ENCODE measurements at places on chromosomes 5 and 9. TPM values are rescaled to one million over a fixed set of nuclear protein-coding genes. Genes with fewer than 3 reads are reported as not detected.

GRCh38 chr9:128921881-128922763, 1.3 kb downstream of the PHYHD1 start:
- H3K4me1 ChIP-seq, result no peaks in the 10 kb centered on the region
- peak; percentile 74 for DNase-seq
- H3K27ac ChIP-seq, result peak overlapping the region; percentile 76
- H3K27me3 ChIP-seq, result no peaks in the 10 kb centered on the region

- no peaks in the 10 kb centered on the region for H3K36me3 ChIP-seq
- no peak overlapping the region for H3K27ac ChIP-seq
- DNase-seq, result no peak
- H3K4me3 ChIP-seq, result no peak overlapping the region
- no peaks in the 10 kb centered on the region for H3K4me1 ChIP-seq
These were observed 41.1 kb downstream of the RAPGEF6 start for GRCh38 chr5:131593921-131594320.

DNA sequence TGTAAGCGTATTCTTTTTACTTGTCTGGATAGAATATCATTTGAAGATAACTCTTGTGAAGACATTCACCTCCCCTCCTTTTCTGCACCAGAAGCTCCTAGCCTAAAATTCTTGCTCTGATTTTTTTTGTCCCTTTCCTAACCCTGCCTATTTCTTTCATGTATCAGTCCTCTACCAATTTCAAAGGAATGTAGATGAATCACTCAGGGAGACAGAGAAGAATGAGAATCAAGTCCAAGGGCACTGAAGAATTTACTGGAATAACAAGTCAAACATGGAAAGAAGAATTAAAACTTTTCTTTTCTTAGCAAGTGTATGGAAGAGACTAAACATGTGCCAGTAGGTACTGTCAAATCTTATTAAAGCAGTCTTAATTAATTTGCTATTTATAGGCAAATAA, 618.7 kb downstream of the DNAH5 start:
- no peaks in the 10 kb centered on the region for H3K36me3 ChIP-seq
- no peaks in the 10 kb centered on the region for H3K4me1 ChIP-seq
- H3K27ac ChIP-seq, result no peak overlapping the region
- H3K27me3 ChIP-seq, result no peaks in the 10 kb centered on the region
- DNase-seq, result no peak
- H3K4me3 ChIP-seq, result no peak overlapping the region

- DNase-seq, result no peak
- H3K4me1 ChIP-seq, result peaks cover 2% of the 10 kb centered on the region
- H3K36me3 ChIP-seq, result no peaks in the 10 kb centered on the region
- H3K27me3 ChIP-seq, result no peaks in the 10 kb centered on the region
- no peak overlapping the region for H3K27ac ChIP-seq
These were observed 199.9 kb upstream of the GLRA1 start for GRCh38 chr5:152124409-152125041.

DNA sequence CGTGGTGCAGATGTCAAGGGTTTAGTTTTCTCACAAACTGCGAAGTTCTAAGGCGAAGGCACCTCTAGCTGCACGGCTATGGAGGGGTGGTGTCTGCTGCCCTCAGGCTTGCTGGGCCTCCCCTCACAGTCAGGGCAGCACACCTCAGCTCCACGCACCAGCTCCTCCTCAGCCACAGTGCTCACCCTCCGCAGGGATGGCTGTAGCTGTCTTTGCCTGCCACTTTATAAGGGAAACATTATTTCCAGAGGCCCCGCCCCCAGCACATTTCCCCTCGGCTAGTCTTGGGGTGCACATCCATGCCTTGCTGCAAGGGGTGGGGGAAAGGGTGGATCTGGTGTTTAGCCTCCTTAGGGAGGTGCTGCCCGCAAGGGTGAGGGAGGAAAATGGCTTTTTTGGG, 154.6 kb downstream of the TRIO start:
- no peaks in the 10 kb centered on the region for H3K27me3 ChIP-seq
- H3K36me3 ChIP-seq, result peaks cover 3% of the 10 kb centered on the region

- no peaks in the 10 kb centered on the region for H3K36me3 ChIP-seq
- no peaks in the 10 kb centered on the region for H3K27me3 ChIP-seq
- no peaks in the 10 kb centered on the region for H3K4me1 ChIP-seq
- no peak overlapping the region for H3K27ac ChIP-seq
These were observed 486.2 kb downstream of the GADD45G start for GRCh38 chr9:90090997-90091396.

- H3K27me3 ChIP-seq, result no peaks in the 10 kb centered on the region
- no peaks in the 10 kb centered on the region for H3K4me1 ChIP-seq
- peak overlapping the region; percentile 68 for H3K4me3 ChIP-seq
- no peak overlapping the region for H3K27ac ChIP-seq
- no peaks in the 10 kb centered on the region for H3K36me3 ChIP-seq
- DNase-seq, result peak; percentile 72
These were observed 719 bp downstream of the MIGA2 start for GRCh38 chr9:129036923-129037766.

DNA sequence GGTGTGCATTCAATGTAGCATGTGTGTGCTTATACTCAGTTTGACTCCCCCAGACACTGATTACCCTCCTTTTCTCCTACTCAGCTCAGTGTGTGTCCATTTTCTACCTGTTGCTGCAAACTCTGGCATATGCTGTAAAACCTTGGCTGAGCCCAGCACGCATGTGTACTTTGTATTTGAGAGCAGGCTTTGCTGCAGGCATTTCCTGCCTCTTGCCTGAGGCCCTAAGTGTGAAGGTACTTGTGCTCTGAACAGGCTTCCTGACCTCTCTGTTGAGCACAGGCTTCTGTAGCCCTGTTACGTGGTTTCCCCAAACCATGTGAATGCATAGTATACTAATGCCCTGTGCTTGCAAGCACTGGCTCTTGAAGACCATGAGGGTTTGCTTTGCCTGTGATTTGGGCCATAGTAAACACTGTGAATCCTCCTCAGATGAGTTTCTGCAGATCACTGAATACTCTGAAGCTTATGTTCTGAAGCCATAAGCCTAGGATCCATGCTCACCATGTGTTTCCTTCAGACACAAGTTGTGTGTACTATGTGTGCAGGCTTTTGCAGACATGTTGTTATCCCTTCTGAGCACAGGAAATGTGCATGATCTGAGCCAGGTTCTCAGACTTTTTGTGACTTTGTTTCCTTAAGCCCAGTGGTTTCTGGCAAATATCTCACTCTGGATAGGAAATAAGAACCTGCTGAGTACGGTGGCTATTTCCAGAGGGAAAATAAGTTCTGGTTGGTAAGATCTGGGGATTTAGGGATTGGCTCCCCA, 124.9 kb upstream of the RUSC2 start:
- DNase-seq, result no peak
- no peak overlapping the region for H3K4me3 ChIP-seq
- no peaks in the 10 kb centered on the region for H3K27me3 ChIP-seq
- no peak overlapping the region for H3K27ac ChIP-seq

DNA sequence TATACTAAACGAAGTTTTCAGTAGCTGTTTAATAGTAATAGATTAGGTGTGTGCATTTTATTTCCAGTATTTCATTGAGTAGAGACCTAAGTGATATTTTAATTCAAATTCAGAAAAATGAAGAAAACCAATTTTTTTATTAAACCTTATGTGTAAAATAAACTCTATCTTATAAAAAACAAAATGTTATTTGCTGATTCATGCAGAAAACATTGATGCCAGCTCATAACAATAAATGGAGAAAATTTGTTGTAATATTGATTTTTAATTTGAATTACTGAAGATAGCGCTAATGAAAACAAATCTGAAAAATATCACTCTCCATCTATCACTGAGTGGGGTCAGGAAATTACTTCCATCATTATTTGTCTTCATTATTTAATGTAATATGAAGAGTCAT, 1177.8 kb upstream of the SEMA6A start:
- no peak overlapping the region for H3K4me3 ChIP-seq
- H3K27me3 ChIP-seq, result no peaks in the 10 kb centered on the region
- no peaks in the 10 kb centered on the region for H3K36me3 ChIP-seq
- no peak for DNase-seq
- H3K27ac ChIP-seq, result no peak overlapping the region

DNA sequence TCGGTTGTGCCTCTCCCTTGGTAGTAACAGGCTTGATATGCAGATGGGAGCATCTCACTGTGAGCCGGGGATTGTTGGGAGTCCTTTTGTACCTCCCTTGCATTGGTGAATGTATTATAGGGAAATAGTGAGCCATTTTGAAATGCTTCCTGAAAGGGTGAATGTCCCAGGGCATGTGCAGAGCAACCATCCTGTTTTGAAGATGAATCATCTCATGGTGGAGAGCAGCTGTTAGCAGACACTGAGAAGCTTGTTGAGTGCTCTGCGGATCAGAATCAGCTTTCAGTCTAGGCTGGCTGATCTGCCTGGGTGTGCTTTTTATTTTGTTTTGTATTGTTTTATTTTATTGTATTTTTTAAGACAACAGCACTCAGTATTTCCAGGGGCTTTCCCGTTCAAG, 29.7 kb downstream of the SLC36A1 start:
- no peaks in the 10 kb centered on the region for H3K4me1 ChIP-seq
- H3K27ac ChIP-seq, result no peak overlapping the region
- H3K4me3 ChIP-seq, result no peak overlapping the region
- H3K27me3 ChIP-seq, result no peaks in the 10 kb centered on the region

- H3K27me3 ChIP-seq, result no peaks in the 10 kb centered on the region
- DNase-seq, result no peak
- no peak overlapping the region for H3K27ac ChIP-seq
- H3K36me3 ChIP-seq, result peaks cover 2% of the 10 kb centered on the region
These were observed 44.9 kb downstream of the PFDN1 start for GRCh38 chr5:140258016-140258415.

DNA sequence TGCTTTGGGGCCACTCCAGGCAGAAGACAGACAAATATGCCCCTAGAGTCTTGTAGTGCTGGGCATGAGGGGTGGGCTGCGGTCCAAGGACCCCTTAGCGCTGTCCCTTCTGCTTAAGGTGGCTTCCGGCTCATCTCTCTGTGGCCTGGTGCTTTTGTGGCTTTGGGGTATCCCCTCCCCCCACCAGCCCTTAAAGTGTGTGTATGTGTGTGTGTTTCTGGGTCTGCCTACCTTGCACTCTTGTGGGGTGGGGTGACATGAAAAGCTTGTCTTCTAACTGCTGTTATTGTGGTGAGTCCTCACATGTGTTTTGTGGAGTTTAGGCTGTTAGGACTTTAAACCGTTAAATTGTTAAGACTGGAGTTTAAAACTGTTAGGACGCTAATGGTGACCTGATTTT, 23.6 kb downstream of the MARCHF6 start:
- peaks cover 6% of the 10 kb centered on the region for H3K4me1 ChIP-seq
- DNase-seq, result no peak
- H3K36me3 ChIP-seq, result no peaks in the 10 kb centered on the region
- H3K27ac ChIP-seq, result no peak overlapping the region
- no peak overlapping the region for H3K4me3 ChIP-seq

ARHGEF37 gene
- polyA plus RNA-seq, result 2.7 TPM

CER1 gene
- polyA plus RNA-seq, result not detected

TOR1A gene
- polyA plus RNA-seq, result 25.7 TPM

PLPPR1 gene
- not detected for polyA plus RNA-seq

C5orf52 gene
- polyA plus RNA-seq, result not detected

IL13 gene
- polyA plus RNA-seq, result not detected

SLC46A2 gene
- not detected for polyA plus RNA-seq

TMEM252 gene
- not detected for polyA plus RNA-seq

All from aorta (tissue), 5 donors.